Camera-type eye (tissue), 1 donor: ENCODE measurements at places on chromosomes 13 and 19. TPM values are rescaled to one million over a fixed set of nuclear protein-coding genes. Genes with fewer than 3 reads are reported as not detected.

TJP3 gene
- 5.3 TPM for total RNA-seq

ZNF544 gene
- 105 TPM for total RNA-seq

NUP58 gene
- 145 TPM for total RNA-seq

TEX29 gene
- total RNA-seq = not detected

ADM5 gene
- 0.77 TPM for total RNA-seq

ZBTB32 gene
- total RNA-seq = not detected

CEACAM4 gene
- 0.44 TPM for total RNA-seq

WDR88 gene
- not detected for total RNA-seq

LSM7 gene
- total RNA-seq = 112 TPM

APOC4 gene
- not detected for total RNA-seq

MBD3L3 gene
- not detected for total RNA-seq

SPACA7 gene
- total RNA-seq = not detected

DLL3 gene
- 9.5 TPM for total RNA-seq

HSPB6 gene
- total RNA-seq = 14.9 TPM

MUC16 gene
- 10.1 TPM for total RNA-seq

FFAR3 gene
- total RNA-seq = 0.44 TPM

ZNF284 gene
- 7.1 TPM for total RNA-seq
